ENCODE measurements at places on chromosomes 12 and 14.

- no peak overlapping the region for H3K4me3 ChIP-seq
- no peaks in the 10 kb centered on the region for H3K27me3 ChIP-seq
- H3K4me1 ChIP-seq = no peaks in the 10 kb centered on the region
- H3K36me3 ChIP-seq = no peaks in the 10 kb centered on the region
- no peak overlapping the region for H3K27ac ChIP-seq
Observed at GRCh38 chr12:28777603-28778365, 371.3 kb upstream of the FAR2 start.

DNA sequence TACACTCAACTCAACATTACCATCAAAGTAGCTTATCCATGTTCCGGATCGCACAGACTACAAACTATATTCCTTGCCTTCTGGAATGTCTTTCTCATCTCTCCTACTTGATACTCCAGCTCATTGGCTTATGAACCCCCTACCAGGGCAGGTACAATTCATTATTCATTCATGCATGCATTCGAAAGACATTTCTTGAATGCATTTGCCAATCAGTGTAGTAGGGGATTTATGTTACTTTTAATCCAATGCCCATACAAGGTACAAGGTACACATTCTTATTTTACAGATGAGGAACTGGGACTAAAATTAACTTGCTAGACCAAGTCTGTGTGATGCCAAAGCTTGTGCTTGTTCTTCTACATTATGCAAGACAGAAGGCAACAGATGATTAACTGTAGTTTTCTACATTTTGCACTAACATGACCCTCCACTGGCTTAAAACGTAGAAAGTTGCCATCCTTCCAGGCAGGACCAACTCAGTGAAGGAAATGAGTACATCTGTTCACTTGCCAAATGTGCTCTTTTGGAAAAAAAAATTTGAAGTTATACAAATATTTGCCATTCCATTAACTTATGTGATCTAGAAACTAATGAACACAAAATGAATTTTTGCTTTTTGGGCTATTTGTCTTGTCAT, 53.8 kb upstream of the KCNJ8 start:
- DNase-seq = no peak
- peaks cover 2% of the 10 kb centered on the region for H3K27me3 ChIP-seq
- H3K4me3 ChIP-seq = no peak overlapping the region
- no peak overlapping the region for H3K27ac ChIP-seq

DNA sequence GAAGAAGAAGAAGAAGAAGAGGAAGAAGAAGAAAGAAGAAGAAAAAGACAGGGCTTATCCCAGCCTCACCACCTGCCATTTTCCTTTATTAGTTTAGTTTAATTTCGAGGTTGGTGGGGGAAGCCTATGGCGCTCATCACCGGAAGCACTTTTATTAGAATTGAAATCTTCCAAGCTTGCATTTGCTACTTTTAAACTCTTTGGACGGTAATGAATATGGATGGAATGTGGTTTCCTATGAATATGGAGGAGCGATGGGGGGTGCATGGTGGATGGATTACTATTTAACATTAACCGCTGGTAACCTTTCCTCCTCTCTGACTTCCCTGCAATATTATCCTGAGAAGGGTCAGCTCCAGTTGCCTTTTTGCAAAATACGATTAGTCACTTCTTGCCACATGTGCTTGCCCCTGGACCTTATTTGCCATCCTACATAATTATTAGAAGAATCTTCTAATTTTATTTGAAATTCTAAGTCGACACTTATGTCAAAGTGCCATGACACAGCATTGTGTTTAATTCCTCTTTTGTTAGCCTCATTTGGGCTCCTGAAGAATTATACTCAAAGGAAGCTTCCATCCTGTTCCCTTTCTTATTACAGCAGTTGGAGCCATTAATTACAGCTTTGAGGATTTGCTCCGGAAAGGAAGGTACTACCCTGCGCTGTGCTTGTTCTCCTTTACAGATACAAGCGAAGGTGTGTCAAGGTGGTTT, 424.5 kb downstream of the VRK1 start:
- H3K4me3 ChIP-seq = no peak overlapping the region
- peaks cover 5% of the 10 kb centered on the region for H3K4me1 ChIP-seq
- H3K27ac ChIP-seq = no peak overlapping the region
- DNase-seq = no peak
- peaks cover 18% of the 10 kb centered on the region for H3K27me3 ChIP-seq
- no peaks in the 10 kb centered on the region for H3K36me3 ChIP-seq

DNA sequence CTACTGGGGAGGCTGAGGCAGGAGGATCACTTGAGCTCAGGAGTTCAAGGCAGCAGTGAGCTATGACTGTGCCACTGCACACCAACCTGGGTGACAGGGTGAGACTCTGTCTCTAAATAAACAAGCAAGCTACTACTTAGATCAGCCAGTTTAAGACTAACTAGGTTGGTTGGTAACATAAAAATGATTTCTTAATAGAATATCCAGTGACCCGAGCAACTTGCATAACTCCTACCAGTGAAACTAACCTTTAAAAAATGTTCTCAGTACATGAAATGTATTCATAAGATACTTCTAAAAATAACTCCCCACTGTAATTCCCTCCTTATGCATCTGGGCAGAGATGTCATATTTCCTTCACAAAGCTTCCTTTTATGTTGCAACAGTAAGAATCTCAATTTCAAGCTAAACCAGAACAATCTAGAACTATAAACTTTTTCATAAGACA, 15.9 kb downstream of the TAOK3 start:
- H3K27me3 ChIP-seq = no peaks in the 10 kb centered on the region
- H3K36me3 ChIP-seq = peaks cover 13% of the 10 kb centered on the region
- peak overlapping the region; percentile 94 for H3K27ac ChIP-seq
- no peak for DNase-seq
- peaks cover 29% of the 10 kb centered on the region for H3K4me1 ChIP-seq
- H3K4me3 ChIP-seq = peak overlapping the region; percentile 12

DNA sequence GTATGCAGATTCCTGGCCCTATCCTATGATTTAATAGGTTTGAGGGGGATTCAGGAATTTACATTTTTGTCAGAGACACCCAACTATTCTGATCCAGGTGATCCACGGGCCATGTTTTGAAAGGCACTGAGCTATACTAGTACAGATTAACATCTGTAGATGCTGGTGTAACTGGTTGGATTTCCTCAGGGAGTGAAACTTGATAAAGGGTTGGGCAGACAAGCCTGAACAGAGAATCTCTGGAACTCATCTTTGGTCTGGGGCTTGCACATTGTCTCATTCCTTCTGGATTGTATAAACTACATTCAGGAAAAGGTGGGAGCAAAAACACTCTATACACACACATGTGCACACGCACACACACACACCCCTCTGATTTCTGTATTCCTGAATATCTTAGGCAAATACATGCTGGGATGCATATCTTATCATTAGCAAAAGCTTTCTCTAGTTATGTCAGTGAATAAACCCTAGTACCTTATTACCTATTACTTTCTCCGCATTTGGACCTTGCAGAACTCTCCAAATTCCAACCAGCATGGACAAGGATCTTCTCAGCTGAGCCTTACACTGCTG, 104.6 kb downstream of the SLC38A1 start:
- no peaks in the 10 kb centered on the region for H3K27me3 ChIP-seq
- peaks cover 4% of the 10 kb centered on the region for H3K36me3 ChIP-seq
- H3K27ac ChIP-seq = no peak overlapping the region
- H3K4me1 ChIP-seq = peaks cover 2% of the 10 kb centered on the region
- H3K4me3 ChIP-seq = no peak overlapping the region
- no peak for DNase-seq

DNA sequence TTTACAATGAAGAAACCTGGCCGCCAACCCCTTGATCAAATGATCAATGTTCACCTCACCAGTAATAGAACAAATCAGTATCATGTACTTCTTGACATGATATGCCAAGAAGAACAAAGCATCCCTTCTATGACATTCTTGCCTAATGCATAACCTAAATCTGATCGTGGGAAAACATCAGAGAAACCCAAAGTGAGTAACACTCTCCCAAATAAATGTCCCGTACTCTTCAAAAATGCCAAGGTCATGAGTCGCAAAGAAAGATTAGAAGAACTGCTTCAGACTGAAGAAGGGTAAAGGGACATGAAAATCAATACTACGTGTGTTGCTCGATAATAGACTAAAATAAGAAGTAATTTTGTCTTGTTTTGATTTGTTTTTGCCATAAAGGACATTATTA, 11.4 kb upstream of the SLC25A3 start:
- H3K27me3 ChIP-seq = peaks cover 3% of the 10 kb centered on the region
- no peak overlapping the region for H3K4me3 ChIP-seq
- no peaks in the 10 kb centered on the region for H3K36me3 ChIP-seq
- no peaks in the 10 kb centered on the region for H3K4me1 ChIP-seq

GRCh38 chr12:47343684-47344567, 264.2 kb upstream of the AMIGO2 start:
- no peaks in the 10 kb centered on the region for H3K4me1 ChIP-seq
- no peak for DNase-seq
- no peak overlapping the region for H3K27ac ChIP-seq
- no peaks in the 10 kb centered on the region for H3K27me3 ChIP-seq

DNA sequence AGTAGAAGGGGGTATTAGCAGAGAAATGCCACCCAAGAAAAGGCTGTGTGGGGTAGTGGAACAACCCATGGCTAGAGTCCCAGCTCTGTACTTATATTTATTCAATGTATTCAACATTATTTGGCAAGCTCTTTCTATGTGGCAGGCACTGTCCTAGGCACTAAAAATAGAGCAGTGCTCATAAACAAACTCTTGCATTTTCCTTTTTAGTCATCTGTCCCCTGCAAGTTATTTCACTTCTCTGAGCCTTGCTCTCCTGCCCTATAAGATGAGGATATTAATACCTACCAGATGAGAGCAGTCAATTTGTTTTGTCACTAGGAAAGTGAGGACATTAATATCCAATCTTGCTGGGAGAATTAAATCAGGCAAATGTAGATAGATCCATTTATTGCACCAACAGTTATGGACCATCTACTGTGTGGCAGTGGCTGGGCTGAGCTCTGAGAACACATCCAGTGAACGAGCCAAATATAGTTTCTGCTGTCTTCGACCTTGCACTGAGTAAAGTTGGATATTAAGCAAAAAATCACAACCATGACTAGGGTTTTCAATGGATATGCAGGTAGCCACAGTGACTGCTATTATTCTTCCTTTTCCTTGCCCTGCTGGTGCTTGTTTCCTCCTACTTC, 314.3 kb upstream of the TBX3 start:
- DNase-seq = no peak
- H3K36me3 ChIP-seq = no peaks in the 10 kb centered on the region
- H3K27me3 ChIP-seq = peaks cover 2% of the 10 kb centered on the region
- no peak overlapping the region for H3K27ac ChIP-seq
- no peak overlapping the region for H3K4me3 ChIP-seq
- no peaks in the 10 kb centered on the region for H3K4me1 ChIP-seq

GRCh38 chr14:43674273-43674672, 832.8 kb downstream of the FSCB start:
- no peaks in the 10 kb centered on the region for H3K4me1 ChIP-seq
- H3K4me3 ChIP-seq = no peak overlapping the region
- no peaks in the 10 kb centered on the region for H3K27me3 ChIP-seq
- DNase-seq = no peak
- no peaks in the 10 kb centered on the region for H3K36me3 ChIP-seq
- H3K27ac ChIP-seq = no peak overlapping the region

DNA sequence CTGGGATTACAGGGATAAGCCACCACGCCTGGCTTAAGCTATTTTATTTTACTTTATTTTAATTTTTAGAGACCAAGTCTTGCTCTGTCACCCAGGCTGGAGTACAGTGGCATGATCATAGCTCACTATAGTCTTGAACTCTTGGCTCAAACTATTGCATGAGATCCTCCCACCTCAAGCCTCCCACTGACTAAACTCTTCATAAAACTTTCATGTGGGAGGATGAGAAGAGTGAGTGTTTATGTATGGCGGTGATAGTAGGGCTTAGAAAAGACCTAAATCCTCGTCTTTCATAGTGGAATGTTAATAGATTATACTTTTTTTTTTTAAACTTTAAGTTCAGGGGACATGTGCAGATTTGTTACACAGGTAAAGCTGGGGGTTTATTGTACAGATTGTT, 23.5 kb upstream of the PPP4R3A start:
- no peaks in the 10 kb centered on the region for H3K36me3 ChIP-seq
- H3K27me3 ChIP-seq = peaks cover 13% of the 10 kb centered on the region
- H3K4me1 ChIP-seq = no peaks in the 10 kb centered on the region
- H3K27ac ChIP-seq = no peak overlapping the region
- no peak overlapping the region for H3K4me3 ChIP-seq

- no peak overlapping the region for H3K27ac ChIP-seq
- peaks cover 6% of the 10 kb centered on the region for H3K4me1 ChIP-seq
- H3K4me3 ChIP-seq = no peak overlapping the region
- no peaks in the 10 kb centered on the region for H3K36me3 ChIP-seq
Observed at GRCh38 chr14:32366986-32367385, 37.9 kb downstream of the AKAP6 start.
